ENCODE measurements at places on chromosomes 12 and 14.
A peak's percentile ranks its signal among the peaks of the same experiment; 100 is the strongest.

DNA sequence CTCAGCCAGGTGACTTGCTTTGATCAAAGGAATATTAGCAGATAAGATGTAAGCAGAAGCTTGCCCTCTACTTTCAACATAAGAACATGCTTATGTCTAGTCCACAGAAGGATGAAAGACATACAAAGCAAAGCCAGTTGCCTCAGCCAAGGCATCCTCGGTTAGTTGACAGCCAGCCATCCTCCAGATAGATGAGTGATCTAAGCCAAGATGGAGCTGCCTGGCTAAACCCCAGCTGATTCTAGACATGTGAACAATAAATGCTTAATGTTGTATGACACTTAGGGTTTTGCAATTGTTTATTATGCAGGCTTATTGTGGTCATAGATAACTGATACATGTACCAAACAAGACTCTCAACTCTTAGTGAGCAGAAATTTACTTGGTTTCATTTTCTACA, 157.6 kb upstream of the TMTC2 start:
- DNase-seq = no peak

GRCh38 chr12:92583910-92584309, 118.9 kb upstream of the PLEKHG7 start:
- no peak for DNase-seq

DNA sequence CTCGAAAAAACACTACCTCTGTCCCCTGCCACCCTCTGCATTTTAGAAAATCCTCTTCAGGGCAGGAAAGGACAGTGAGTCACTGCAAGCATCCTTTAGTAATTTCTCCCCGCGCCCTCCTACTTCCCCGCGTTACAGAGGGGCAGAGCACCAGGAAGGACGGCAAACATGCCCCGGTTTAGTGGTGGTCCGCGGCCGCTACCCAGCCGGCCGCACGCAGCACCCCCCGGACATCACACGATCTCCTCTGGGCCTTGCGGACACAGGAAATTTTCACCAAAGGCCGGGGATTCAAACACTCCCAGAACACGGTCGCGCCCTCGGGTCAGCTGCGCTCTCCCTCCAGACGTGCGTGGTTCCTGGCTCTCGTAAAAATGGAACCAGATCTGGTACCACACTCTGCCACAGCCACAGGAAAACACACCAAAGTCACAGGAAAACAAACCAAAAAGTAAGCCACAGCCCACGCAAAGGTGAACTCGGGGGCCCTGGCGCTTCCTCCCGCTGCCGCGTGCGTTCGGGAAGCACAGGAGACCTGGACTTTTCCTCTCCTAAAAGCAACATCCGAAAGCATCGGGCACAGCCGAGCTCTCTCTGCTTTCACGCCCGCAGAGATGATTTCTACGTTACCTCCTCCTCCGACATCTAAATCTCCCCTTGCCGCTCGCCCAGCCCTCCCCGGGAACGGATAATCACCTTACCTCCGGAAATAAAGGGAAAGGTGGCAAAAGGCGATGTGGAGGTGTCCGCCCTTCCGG, 839 bp downstream of the SLC38A1 start:
- peak; percentile 45 for DNase-seq

- no peak for DNase-seq
Observed at GRCh38 chr12:130982565-130983225, 29.0 kb downstream of the ADGRD1 start.

DNA sequence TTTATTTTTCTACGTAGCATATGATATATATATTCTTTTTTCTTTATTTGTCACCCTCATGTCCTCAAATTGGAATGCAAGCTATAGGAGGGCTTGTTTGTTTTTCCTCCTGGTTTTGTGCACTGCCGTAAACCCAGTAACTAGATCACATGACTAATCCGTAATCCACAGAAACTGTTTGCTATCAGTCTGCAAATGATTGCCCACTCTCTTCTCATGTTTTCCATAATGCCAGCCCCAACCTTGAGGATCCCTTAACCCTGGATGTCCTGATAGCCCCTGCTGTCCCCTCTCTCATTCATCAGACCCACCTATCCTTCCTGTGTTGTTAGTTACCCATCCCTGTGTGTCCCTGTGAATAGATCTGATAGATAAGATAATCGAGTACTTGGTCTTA, 94.0 kb downstream of the TSPAN9 start:
- no peak for DNase-seq

- no peak for DNase-seq
Observed at GRCh38 chr12:122790393-122791075, 16.2 kb downstream of the CCDC62 start.

DNA sequence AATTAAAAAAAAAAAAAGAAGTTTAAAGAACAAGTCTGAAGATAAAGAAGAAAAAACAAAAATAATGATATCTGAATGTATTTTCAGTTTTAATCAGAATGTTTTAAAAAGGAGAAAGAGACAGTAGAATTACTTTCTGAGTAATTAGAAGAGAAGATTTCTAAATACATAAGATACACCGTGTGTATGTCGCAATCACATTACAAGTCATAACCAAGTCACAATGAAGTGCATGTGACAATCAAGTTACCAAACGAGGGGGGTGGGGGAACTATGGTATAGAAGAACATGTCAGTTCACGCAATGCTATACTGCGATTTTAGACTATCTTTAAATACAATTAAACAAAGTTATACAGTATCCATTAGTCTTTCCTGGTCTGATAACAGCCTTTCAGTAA, 1464.1 kb upstream of the FLRT2 start:
- DNase-seq = no peak

DNA sequence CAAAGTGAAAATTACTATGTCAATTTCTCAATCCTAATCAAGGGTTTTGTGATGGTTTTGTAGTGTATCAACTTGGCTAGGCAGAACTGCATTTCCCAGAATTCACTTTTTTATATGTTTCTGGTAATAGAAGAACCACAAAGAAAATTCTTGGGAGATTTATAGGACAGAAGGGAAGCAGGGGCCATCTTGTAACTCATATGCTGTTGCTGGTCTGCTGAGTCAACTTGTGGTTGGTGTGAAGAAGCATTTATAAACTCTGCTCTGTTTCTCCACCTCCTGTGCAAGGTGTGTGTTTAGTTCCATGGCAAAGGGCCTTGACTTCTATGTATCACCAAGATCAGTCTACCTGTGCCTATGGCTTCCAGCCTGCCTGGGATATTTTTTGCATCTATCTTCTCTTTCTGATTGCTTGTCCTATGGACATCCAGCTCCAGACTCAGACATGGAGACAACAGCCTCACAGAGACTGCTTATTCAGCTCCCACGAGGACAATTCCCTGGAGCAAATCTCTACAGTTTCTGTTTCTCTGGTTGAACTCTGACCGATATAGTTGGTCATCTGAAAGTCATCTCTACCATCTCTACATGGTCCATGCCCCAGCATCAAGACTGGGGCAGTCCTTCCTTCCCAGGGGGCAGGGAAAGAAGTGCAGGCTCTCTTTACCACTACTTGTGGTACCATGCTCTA, 364.3 kb upstream of the DDHD1 start:
- DNase-seq = no peak

GRCh38 chr12:18071336-18071735, 18.7 kb downstream of the RERGL start:
- no peak for DNase-seq

DNA sequence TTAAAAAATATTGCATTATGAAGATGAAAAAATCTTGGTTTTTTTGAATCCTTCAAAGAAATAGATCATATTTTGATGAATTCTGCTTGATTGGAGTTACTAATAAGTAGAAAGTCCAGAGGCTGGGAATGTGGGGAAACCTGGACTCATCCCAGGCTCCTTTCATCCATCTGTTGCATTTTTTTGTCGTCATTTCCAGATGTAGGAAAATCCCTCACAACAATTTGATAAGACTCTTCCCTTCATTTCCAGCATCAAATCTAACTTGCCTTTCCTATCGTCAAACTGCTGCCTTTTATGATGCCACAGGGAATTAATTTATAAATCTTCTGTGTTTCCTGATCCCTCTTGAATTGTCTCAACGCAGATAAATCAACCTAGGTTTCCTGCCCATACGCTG, 211.6 kb downstream of the FBXL14 start:
- no peak for DNase-seq

DNA sequence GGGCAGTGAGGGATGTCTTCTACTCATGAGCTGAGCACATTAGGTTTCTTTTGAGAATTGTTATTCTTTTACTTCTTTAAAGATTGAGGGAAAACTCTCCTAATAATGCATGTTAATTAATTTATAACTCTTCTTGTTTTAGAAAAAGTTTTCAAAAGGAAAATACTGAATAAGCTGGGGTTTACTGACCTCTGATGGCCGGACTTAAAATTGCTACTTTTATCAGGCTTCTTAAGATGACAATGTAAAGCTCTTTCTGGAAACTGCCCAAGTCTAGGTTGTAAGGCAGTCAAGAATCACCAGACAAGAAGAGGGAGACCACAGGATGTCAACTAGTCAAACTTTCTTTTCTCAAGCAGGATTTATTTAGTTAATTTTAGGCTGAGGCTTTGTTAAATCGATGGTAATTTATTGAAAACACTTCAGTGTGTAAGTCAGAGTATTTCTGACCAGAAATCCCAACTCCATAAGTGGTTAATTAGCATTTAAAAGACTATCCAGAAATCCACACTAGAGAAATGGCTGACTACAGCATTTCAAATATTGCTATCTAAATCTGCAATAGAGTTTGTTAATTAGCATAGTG, 82.1 kb downstream of the AVPR1A start:
- no peak for DNase-seq

DNA sequence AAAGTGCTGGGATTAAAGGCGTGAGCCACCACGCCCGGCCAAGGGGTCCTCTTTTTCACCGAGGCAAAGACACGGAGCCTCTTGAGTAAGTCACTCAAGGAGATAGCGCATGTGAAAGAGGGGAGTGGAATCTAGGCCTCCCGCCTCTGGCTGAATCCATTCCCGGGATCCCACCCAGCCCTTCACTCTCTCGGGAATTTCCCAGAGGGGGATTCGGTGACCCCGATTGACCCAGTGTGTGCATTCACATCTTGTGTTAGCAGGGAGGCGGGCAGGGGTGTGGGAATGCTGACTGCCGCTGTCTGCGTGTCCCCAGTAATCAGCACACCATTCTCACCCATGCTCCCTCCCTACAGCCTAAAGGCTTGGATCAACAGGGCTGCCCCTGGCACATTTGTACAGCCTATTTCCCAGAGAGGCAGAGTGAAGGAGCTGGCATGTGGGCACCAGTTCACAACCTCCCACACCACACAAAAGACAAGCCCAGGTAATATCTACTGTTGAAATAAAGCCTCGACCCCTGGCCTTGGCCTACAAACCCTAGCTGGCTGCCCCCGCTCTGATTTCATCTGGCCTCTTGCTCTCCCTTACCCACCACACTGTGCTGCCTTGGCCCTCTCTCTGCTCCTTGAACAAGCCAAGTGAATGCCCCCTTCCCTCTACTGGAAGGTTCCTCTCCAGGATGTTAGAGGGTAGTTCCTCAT, 1.3 kb upstream of the LTBP2 start:
- DNase-seq = no peak

- DNase-seq = no peak
Observed at GRCh38 chr12:45304514-45305178, 88.8 kb downstream of the ANO6 start.

GRCh38 chr14:94001501-94002396, 4.6 kb downstream of the CCDC197 start:
- peak; percentile 58 for DNase-seq

- DNase-seq = no peak
Observed at GRCh38 chr12:108896817-108897216, 16.9 kb downstream of the DAO start.

- DNase-seq = peak; percentile 8
Observed at GRCh38 chr12:94208622-94208966, 60.2 kb downstream of the PLXNC1 start.

GRCh38 chr12:25357595-25357994, 106.9 kb upstream of the KRAS start:
- DNase-seq = no peak

DNA sequence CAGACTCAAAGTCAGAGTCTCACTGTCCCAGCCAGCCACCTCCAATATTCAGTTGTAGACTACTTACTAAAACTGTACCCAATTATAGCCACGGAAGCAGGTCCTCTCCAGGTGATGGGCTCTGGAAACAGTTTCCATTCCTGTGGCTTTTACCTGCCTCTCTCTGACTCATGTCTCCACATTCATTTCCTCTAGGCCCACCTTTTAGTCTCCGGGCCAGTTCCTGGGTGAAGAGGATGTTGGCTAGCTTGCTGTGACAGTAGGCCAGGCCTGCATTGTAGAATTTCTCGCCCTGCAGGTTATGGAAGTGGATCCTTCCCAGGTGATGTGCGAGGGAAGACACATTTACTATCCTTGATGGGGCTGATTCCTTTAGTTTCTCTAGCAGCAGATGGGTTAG, 5.6 kb downstream of the RDH11 start:
- no peak for DNase-seq

GRCh38 chr12:90741611-90742010, 213.4 kb downstream of the CCER1 start:
- DNase-seq = no peak

DNA sequence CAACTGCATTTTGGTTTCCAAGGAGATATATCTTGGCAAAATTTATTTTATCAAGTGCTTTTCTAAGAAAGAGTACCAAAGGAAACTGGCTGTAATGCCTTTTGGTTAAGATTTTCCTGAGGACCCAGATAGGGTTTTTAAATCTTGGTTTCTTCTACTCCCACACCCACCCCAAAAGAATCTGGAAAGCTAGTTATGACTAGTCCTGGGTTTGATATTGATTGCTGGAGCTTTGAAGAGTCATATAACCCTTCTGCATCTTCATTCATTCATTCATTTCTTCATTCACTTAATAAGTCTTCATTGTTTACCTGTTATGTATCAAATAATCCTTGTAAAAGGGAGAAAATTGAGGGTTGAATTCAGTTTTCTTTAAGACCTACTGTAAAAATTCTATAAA, 425.2 kb downstream of the PCNX1 start:
- DNase-seq = no peak

Measured in stimulated activated CD4-positive, alpha-beta T cell treated with anti-CD3 and anti-CD28 coated beads, Interleukin-4, amount 100 ng/mL, for 1 hour (primary cell).